ENCODE measurements at places on chromosomes 2 and 18.

DNA sequence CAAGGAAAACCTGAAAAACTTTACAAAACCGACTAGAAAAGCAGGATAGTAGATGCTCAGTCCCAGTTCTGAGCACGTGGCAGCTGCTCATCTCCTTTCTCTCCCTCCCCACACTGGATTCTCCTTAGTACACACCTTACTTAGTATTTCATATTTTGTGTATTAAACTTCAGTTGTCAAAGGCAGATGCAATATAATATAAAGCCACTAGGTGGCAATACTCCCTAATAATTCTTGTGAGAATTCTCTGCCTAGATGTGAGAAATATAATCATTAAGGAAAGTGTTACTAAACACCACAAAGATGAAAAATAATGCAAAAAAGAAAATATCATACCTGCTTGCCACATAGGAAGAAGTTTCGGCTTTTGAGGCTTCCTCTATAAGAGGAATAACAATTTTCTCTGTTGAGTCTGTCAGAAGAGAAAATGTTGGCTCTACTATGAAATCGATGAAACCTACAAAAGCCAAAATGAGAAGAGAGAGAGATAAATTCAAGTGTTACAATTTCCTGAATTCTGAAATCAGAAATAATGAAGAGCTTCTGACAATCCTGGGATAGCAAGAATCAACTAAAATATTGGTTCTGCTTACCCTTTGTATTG lies 200.6 kb downstream of the PPP1R1C start:
- peak; percentile 55 for DNase-seq

DNA sequence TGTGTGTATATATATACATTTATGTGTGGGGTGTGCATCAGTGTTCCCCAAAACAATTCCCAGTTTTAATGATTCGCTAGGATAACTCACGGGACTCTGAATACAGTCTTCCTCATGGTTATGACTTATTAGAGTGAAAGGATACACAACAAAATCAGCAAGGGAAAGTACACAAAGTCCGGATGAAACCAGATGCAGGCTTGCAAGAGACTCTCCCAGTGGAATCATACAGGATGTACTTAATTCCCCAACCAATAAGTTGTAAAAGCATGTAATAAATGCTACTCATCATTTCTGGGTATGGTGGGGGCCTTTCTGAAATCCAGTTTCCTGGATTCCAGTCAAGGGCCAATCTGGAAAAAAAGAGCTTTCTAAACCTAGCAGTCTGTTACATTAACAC lies 654.1 kb upstream of the SYT4 start:
- DNase-seq: no peak

DNA sequence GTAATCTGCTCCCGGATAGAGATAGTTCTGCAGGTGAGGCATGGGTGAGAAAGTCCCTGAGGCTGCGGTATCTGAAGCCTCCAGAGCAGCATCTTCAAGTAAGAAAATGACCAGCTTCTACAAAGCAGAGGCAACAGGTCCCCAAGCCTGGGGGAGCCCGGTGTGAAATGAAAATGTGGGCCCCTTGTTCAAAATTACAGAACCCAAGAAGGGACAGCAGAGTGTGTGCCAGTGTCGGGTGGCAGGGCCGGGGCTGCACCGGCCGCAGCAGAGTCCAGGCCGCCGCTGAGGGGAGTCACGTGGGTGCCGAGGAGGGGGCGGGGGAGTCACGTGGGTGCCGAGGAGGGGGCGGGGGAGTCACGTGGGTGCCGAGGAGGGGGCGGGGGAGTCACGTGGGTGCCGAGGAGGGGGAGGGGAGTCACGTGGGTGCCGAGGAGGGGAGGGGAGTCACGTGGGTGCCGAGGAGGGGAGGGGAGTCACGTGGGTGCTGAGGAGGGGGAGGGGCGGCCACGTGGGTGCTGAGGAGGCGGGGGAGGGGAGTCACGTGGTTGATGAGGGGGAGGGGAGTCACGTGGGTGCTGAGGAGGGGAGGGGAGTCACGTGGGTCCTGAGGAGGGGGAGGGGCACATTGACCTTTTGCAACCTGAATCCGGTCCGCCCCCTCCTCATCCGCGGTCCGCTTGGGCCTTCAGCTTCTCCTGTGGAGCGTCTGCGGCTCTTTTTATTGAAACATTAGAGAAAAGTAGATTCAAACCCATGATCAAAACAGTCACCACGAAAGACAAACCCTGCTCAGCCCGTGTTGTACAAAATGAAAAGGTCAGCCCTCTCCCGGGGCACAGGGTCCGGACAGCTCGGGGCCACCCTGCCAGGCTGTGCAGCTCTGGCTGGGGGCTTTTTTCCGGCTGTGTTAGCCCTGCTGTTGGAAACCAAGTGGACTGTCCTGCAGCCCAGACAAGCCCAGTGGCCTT lies 10.4 kb downstream of the COLEC11 start:
- DNase-seq: peak; percentile 98

DNA sequence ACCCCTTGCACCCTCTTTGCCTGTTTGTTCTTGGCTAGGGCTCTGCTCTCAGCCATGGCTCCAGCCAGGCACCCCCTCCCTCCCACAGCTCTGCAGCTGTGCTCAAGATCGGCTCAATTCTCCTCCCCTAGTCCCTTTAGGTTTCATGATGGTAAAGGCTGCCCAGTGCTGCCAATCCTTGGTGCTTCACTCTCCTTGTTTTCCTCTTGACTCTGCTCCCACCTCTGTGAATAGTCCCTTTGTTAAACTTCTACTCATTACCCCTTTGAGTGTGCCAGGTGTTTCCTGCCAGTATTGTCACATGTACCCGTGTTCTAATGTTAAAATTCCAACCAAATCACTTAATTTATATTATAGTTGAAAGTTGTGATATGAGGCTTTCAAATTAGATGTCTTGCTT lies 101.0 kb upstream of the CERS6 start:
- DNase-seq: peak; percentile 90

DNA sequence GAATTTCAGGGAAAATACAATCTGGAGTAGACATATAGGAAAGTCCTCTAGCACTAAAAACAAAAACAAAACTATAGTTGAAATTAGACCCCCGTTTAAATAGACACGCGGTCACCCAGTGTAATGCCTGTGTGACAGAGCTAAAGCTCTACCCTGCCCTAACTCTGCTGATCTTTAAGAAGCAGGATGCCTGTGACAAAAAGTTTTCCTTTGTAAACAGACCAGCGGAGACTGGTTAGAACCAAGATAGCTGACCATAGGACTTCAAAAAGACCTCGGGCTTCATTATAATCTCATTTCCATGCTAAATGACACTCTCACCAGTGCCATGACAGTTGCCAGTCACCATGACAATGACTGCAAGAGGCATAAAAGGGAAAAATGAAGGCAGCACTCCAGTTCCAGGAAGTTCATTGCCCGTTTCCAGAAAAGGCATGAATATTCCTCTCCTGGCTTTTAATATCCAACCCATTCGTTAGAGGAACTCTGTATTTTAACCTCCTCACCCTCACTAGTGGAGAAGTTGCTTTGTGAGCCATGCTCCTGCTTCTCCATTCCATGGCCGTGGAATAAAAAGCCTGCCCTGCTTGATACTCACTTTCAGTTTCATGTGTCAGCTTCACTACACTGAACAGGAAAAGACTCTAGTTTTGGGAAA lies 157.2 kb upstream of the COPS8 start:
- no peak for DNase-seq

DNA sequence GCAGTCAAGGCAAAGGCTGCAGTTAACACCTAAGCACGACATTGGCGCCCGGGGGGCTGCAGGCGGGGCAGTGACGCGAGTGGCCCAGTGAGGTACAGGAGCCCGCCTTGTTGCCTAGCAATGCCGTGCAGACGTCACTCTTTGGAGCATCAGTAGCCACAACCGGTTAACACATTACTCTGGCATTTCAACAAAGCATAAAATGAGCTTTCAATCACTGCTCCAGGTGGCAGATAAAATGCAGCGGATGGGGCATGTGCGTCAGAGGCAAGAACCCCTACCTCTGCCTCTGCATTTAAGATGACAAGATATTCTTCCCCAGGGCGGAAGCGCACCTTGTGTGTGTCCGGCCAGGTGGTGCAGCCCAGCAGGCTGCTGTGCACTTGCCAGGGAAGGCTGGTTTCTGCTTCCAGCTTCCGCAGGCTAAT lies 139.4 kb downstream of the MTCL1 start:
- peak; percentile 77 for DNase-seq

GRCh38 chr2:204452464-204453023 lies 92.7 kb upstream of the PARD3B start:
- DNase-seq: no peak

DNA sequence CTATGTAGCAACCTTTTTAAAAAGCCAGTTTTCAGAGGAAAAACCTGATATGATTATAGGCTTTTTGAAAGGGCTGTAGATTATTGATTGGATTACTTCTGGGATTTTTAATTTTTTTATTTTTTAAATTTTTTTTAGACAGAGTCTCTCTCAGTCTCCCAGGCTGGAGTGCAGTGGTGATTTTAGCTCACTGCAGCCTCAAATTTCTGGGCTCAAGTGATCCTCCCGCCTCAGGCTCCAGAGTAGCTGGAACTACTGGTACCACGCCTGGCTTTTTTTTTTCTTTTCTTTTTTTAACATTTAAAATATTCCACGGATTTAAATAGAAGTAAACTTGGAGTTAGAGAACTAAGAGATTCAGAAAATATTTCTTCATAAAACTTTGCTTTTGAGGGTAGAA lies 1.2 kb downstream of the MRPL19 start:
- DNase-seq: no peak

DNA sequence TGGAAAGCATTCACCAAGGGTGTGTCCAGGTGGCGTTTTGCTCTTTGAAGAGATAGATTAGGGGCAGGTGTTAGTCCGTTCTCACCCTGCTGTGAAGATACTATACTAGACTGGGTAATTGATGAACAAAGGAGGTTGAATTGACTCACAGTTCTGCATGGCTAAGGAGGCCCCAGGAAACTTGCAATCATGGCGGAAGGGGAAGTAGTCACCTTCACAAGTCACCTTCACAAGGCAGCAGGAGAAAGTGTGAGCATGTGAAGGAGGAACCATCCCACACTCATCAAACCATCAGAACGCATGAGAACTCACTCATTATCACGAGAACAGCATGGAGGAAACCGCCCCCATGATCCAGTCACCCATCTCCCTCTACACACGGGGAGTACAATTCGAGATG lies 135.7 kb upstream of the NFATC1 start:
- no peak for DNase-seq

- no peak for DNase-seq
Measured at GRCh38 chr2:48633143-48633542, 15.5 kb downstream of the GTF2A1L start.

DNA sequence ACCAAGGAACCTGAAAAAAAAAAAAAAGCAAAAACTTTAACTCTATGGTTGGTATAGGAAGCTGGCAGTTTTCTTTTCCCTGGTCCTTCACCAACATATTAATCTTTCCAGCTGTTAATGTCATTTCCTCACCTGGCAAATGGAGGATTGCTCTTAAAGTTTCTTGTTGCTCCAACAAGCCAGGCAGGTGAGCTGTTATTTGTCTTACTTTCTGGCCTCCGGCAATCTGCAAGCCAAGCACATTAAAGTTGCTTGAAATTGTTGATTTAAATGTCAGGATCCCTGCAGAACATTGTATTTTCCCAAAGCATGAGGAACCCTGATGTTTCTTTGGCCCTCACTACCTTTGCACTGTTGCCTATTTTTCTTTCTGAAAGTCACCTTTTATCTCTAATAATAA lies 664.9 kb downstream of the METTL4 start:
- DNase-seq: no peak

DNA sequence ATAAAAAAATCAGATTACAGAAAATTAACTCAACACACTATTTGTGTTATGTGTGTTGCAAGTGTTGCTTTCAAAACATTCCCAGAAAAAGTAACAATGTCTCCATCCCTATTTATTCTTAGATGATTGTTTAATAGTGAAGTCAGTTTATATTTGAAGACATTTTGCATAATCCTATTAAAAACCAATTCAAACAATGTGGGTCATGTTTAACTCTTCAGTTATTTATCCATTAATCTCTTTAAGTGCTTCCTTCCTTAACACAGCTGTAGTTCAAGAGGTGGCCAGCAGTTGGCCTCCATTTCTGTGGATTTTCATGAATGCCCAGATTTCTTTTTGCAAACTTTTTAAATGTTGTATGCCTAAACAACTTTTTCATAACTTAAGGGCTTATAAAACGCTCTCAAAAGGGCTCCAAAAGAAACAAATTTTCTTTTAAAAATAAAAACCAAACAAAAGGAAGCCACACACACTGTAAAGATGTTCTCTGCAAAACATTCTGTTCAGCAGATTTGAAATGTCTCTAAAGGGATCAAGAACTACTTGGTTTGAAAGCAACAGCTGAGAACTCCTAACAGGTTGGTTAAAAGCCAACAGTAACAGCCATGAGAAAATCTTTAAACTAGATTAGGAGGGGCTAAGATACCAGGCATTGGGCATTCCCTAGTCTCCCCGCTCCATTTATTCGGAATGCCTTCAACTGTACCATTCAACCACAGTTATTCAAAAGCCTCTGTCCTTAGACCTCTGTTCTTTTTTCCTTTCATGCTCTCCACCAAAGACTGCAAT lies 71.5 kb downstream of the THADA start:
- DNase-seq: no peak

DNA sequence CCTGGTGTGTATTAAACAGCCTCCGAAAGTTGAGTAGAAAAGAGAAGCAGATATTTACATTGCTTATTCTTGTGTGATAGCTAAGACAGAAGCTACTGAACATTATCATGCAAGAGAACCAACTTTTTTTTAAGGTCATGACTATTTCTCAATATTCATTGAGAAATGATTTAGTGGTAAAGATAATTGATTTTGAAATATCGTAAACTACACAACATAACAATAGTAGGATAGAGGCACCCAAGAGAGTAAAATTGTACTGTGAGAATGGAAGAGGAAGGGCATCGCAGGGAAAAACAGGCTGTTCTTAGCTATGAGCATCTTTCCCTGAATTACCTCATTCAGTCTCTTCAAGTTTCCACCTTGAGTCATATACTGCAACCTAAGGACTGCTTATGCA lies 25.2 kb downstream of the HRH4 start:
- DNase-seq: no peak

DNA sequence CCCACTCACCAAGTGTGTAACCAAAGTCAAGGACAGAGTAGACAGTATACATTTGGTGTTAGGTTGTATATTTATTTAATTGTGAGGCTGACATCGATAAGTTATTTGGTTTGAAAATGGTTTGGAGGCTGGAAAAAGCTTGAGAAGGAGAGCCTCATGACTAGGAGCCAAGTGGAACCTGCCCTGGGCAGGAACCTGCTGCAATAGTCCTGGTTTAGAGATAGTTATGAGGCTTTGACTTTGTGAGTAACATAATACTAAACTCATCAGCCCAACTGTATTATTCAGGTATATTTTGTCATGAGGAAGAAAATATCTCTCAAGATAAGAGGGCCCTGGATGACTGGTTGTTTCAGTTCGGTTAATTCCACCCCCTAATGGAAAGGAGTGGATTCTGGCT lies 234.3 kb upstream of the CYRIA start:
- no peak for DNase-seq

DNA sequence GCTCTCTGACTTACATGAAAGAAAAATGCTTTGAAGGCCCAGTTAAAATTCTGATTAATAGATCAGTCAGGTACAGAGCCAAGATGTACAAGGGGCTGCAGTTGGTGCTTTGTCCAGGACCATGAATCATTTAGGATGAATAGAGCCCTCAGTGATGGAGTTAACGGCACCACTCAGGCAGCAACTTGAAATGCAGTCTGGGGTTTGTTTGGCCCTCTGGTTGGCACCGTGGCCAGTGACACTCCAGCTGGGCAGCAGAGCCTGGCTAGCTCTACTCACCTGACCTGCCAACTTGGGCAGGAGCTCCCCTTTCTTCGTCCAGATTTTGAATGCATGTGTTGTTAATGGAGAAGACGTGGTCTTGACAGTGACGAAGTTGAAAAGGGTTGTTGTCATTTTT lies 493.0 kb upstream of the ACVR2A start:
- no peak for DNase-seq

GRCh38 chr18:25077038-25077943 lies 274.7 kb downstream of the ZNF521 start:
- DNase-seq: no peak
